Lower lobe of right lung (tissue), 2 donors: ENCODE measurements at places on chromosomes 4 and X. TPM values are rescaled to one million over a fixed set of nuclear protein-coding genes. Genes with fewer than 3 reads are reported as not detected.

DNA sequence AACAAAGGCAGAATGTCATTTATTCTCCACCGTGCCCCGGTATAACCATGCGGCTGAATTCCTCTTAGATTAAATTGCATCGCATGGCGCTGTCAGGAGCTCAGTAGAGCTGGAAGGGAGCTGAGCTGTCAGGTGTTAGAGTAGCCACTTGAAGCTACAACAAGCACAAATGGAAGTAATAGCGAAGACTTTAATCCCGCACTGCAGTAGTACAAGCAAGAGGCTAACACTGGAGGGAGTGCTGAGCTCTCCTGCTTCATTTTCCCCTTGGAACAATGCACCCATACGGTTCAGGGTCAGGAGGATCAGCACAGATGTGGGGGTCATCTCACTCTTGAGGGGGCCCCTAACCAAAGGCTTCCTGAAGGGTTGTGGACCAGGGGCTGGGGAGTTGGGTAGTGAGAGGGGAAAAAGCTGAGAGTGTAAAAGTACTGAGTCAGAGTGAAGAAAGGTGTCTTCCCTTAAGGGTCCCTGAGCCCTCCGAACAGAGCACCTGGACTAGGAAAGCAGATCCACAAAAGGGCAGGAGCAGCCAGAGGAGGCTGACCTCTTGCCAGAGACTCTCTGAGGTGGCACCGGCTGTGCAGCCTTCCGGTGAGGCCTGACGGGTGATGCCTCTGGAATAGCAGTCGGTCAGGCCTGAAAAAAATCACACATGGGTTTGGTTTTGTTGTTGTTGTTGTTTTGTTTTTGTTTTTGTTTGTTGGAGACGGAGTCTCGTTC lies 36.0 kb upstream of the CBR4 start:
- peaks cover under 1% of the 10 kb centered on the region for H3K4me1 ChIP-seq
- H3K4me3 ChIP-seq: no peak overlapping the region
- H3K36me3 ChIP-seq: no peaks in the 10 kb centered on the region
- DNase-seq: no peak
- H3K27ac ChIP-seq: no peak overlapping the region

- no peak for DNase-seq
- H3K36me3 ChIP-seq: no peaks in the 10 kb centered on the region
- no peak overlapping the region for H3K4me3 ChIP-seq
These were observed 146.6 kb upstream of the CPEB2 start for GRCh38 chr4:14855719-14856061.

Gene CXorf49
- total RNA-seq: not detected

GRCh38 chr4:48065587-48066052 lies 49.0 kb downstream of the NIPAL1 start:
- H3K27me3 ChIP-seq: no peaks in the 10 kb centered on the region
- H3K27ac ChIP-seq: no peak overlapping the region
- H3K36me3 ChIP-seq: no peaks in the 10 kb centered on the region
- H3K4me1 ChIP-seq: no peaks in the 10 kb centered on the region
- DNase-seq: no peak
- no peak overlapping the region for H3K4me3 ChIP-seq

Gene BEX5
- total RNA-seq: 4.4 TPM

Gene GAGE12F
- total RNA-seq: not detected
